ENCODE measurements at places on chromosomes 6 and 20.

- DNase-seq = no peak
Measured at GRCh38 chr6:32713241-32713640, 27.9 kb upstream of the HLA-DQA2 start.

DNA sequence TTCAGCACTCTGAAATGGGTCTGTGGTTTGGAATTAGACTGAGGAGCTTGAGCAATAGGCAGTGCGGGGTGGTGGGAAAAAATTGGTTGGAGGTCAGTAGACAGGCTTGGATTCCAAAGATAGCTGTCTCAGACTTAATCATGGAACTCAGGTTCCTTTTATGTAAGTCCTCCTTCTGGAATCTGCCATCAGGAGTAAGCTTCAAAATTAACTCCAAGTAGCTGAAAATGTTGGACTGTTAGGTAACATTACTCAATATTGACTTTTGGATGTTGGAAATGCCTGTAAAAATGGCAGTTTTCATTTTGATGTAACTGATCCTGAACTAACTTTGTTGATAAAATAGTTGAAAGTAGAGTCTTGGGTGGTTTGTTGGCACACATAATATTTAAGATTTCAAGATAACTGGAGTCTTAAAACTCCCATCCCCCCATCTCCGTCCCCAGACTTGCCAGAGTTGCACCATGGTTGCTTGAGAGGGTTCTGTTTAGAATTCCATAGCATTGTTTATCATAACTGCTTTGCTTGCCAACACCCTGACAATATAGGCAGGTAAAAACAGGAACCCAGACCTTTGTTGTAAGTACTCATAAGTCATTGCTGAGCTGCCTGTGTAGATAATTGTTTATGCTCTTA lies 83.0 kb downstream of the PHF20 start:
- DNase-seq = no peak

DNA sequence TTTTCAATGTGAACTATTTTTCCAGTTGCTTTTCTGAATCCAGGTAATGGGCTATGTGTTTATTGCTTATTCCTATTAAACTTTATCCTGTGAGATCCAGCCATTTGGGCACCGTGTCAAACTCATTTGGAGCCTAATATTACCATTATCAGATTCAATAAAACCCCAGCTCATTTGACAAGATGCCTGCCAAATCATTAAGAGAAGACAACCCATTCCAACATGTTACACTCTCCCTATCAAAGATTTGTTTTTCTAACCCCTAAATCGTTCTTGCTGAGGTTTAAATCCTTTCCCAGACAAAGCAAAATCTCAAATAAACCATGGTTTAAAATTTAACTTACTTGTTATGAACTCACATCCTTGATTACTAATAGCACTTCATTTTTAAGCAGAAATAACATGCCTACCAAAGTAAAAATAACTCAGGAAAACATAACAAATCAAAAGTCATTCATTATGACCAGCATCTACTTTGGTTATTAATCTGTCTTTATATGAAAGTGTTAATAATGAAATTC lies 130.0 kb upstream of the TCF21 start:
- DNase-seq = no peak

- DNase-seq = no peak
Measured at GRCh38 chr6:112155886-112156285, 68.5 kb downstream of the FAM229B start.

- DNase-seq = no peak
Measured at GRCh38 chr6:166109608-166110007, 58.0 kb downstream of the TBXT start.

- no peak for DNase-seq
Measured at GRCh38 chr6:24524805-24525204, 30.0 kb downstream of the ALDH5A1 start.

DNA sequence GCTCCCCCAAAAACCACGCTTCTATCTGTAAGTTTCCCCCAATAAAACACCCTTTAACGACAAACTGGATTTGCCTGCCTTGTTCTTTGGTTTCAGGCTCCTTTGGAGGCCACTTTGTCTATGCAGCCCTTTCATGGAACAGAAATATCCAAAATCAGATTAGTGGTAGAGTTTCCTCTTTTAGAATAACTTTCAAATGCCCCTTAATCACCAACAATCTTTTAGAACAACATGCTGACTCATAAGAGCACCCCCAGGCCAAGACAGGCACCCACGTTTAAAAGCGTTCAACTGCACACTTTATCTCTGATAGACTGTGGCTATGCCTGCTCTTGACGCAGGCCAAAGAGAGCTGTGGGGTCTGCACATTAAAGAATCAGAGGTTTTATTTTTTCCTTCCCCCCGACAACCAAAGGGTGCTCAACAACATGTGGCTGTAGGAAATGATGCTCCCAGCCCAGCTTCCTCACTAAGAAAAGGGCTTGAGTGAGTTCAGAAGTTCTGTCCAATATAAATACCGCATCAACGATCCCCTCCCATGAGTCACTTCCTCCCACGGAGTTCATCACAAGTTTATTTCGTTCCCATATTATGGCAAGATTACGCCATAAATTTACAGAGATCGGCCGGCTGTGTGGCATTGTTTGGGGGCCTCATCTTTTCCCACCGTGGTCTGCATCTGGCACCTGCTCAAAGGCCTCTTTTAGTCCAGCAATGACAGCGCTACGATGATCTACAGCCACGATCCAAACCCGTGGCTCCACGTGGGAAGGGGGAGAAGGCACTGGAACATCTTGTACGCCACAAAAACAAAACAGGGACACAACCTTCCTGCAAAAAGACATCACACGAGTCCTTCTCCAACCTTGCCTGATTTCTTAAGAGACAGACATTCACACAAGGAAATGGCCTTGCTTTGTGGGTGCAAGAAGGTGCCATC lies 88.8 kb upstream of the NFATC2 start:
- DNase-seq = peak; percentile 72

- DNase-seq = no peak
Measured at GRCh38 chr6:148199584-148199983, 143.1 kb upstream of the SASH1 start.

- DNase-seq = no peak
Measured at GRCh38 chr6:17585766-17586490, 14.2 kb upstream of the FAM8A1 start.

- no peak for DNase-seq
Measured at GRCh38 chr20:57939499-57939898, 229.7 kb upstream of the PMEPA1 start.

- DNase-seq = peak; percentile 30
Measured at GRCh38 chr6:63636518-63637021, 968 bp downstream of the PHF3 start.

GRCh38 chr6:129476810-129477209 lies 233.2 kb downstream of the ARHGAP18 start:
- DNase-seq = no peak

DNA sequence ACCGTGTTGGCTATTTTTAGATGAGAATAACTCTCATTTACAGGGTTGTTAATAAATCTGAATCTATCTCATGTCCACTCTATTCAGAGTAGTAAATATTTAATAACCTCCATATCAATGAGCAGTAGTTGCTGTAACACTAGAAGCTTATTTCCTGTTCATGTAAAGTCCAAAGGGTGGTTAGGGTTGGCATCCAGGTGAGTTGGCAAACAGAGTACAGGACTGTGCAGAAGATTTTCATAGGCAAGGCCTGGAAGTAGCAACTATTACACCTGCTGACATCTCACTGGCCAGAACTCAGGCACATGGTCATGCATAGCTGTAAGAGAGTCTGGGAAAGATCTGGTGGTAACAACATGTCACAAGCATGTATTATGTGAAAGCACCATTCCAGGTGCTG lies 147.5 kb downstream of the PHF3 start:
- DNase-seq = no peak

GRCh38 chr6:29627755-29628418 lies 5.1 kb downstream of the GABBR1 start:
- peak; percentile 58 for DNase-seq

- DNase-seq = peak; percentile 9
Measured at GRCh38 chr6:153032255-153032882, 29.9 kb upstream of the MTRF1L start.

DNA sequence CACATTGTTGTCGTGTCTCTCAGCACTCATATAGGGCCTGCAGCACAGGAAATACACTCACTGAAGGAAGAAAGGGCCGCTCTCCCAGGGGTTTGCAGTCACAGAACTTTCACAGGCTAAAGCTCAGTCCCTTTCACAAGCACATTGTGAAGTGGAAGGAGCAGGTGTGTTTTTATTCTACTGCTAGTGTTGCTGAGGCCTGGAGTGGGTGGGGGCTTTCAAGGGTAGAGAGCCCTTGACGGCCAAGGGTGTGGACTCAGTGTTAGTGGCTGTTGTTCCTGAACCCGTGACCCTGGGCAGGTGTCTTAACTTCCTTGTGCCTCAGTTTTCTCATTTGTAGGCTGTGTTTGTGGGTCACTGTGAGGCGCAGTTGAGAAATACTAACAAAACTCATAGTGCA lies 66.2 kb upstream of the SLC22A1 start:
- DNase-seq = no peak

GRCh38 chr6:111828809-111829208 lies 44.4 kb downstream of the FYN start:
- no peak for DNase-seq

DNA sequence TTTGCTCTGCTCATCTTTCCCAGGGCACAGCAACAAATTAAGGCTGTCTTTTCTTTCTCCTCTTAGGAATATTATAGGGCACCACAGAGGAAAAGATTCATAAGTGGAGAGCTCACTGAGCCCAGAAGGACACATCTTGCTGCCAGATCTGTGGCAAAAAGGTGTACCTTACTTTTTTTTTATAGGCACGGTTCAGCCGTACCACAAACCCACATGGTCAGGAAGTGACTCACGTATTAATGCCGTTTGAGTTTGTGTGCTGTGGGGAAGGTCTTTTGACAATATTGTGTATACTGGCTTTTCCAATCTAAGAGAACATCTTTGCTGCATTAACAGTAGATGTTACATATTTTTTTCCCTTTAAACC lies 28.4 kb downstream of the PAQR8 start:
- DNase-seq = no peak

GRCh38 chr20:22490287-22491193 lies 93.8 kb downstream of the FOXA2 start:
- DNase-seq = peak; percentile 46

- DNase-seq = no peak
Measured at GRCh38 chr6:48834706-48835105, 628.3 kb downstream of the MMUT start.

DNA sequence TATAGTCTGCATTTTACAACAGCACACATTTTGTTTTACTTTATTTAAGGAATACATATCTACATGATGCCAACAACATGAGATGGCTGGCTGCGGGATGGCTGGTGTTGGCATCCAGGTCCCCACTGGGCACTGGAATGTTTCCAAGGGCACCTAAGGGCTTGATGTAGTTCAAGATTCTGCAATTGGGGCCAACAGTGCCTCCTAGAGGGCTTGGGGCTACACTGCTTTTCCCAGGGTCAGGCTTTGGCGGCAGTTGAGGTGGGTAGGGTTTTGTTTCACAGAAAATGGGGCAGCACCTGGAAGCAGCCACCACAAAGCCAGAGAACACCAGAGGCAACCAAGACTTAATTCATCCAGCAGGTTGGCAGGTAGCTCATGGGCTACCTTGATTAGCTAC lies 202.2 kb upstream of the PRND start:
- DNase-seq = no peak

- DNase-seq = no peak
Measured at GRCh38 chr20:2658414-2659354, 5.3 kb downstream of the IDH3B start.

DNA sequence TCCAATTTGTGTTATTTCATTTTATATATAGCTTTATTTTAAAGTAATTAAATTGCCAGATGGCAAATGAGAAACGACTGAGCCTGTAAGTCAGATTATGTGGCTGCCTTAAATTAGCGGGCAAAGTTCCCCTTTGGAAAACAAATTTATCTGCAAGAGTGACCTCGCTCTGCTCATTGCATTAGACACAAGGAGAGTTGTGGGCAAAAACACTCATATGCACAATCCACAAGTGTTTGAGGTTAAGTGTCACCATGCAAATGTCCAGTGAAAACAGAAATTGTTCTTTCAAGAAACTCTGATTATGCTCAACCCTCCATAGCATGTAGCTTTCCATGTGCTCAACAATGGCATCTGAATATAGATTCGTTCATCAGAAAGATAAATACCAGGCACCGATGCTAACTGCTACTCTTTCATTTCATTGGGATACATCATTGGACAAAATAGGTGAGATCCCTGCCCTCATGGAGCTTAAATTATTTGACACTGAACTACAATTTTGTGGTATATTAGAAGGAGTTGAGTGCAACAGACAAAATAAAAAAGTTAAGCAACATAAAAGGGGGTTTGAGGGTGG lies 1.7 kb upstream of the NHSL1 start:
- DNase-seq = no peak

GRCh38 chr6:108632441-108632840 lies 71.7 kb downstream of the FOXO3 start:
- DNase-seq = no peak

- peak; percentile 67 for DNase-seq
Measured at GRCh38 chr6:5025911-5026819, 22.3 kb upstream of the RPP40 start.

GRCh38 chr6:47789553-47789952 lies 7.7 kb downstream of the OPN5 start:
- DNase-seq = no peak

DNA sequence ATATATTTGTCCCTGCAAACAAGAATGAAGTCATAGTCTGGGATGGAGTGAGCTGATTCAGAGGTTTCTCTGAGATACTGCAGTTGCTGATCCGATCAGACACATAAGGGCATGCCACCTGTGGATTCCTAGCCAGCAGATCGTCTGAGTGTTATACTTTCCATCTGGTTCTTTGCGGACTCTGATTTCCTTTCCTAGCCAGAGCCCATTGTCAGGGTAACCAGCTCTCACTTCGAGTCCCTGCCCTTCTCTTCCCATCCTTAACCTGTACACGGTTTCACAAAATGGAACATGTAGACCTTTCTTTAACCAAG lies 100.9 kb downstream of the TMEM200A start:
- DNase-seq = no peak

DNA sequence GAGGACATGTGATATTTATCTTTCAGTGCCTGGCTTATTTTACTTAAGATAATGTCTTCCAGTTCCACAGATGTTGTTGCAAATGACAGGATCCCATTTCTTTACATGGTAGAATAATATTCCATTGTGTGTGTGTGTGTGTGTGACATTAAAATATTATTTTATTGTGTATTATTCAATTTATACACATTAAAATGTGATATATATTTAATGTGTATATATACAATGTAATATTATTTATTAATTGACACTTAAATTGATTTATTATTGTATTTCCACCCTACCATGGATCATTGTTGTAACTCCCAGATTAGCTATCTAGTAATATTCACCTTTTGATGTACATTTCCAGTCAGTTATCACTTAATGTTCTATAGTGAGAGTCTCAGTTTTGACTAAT lies 1422.5 kb upstream of the ADGRB3 start:
- DNase-seq = no peak

GRCh38 chr6:6775074-6775473 lies 186.6 kb downstream of the LY86 start:
- no peak for DNase-seq

GRCh38 chr20:35735826-35736470 lies 6.1 kb downstream of the RBM39 start:
- no peak for DNase-seq
